ENCODE measurements at places on chromosomes 11 and 22.

DNA sequence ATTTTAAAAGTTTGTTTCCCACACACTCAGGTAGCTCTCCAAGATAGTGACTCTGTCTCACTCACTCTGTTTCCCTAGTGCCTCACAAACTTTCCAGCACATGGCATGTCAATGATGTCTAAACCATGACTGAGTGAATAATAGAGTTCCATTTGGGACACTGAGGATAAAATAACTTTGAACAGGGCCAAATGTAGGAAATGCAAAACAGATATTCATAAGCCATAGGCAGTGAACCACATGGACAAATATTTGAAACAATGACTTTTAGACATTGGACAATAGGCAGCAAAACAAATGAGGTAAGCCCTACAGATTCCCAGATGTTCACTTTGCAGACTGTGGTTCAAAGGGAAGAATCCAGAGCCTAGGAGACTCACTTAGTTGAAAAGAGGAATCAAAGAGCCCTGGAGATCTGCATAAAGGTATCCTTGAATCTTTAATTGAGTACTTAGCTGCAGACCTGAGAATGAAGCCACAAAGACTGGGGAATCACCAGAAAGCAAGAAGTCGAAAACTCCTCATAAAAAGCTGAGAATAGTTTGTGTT lies 173.3 kb downstream of the FAM76B start:
- DNase-seq, result no peak

DNA sequence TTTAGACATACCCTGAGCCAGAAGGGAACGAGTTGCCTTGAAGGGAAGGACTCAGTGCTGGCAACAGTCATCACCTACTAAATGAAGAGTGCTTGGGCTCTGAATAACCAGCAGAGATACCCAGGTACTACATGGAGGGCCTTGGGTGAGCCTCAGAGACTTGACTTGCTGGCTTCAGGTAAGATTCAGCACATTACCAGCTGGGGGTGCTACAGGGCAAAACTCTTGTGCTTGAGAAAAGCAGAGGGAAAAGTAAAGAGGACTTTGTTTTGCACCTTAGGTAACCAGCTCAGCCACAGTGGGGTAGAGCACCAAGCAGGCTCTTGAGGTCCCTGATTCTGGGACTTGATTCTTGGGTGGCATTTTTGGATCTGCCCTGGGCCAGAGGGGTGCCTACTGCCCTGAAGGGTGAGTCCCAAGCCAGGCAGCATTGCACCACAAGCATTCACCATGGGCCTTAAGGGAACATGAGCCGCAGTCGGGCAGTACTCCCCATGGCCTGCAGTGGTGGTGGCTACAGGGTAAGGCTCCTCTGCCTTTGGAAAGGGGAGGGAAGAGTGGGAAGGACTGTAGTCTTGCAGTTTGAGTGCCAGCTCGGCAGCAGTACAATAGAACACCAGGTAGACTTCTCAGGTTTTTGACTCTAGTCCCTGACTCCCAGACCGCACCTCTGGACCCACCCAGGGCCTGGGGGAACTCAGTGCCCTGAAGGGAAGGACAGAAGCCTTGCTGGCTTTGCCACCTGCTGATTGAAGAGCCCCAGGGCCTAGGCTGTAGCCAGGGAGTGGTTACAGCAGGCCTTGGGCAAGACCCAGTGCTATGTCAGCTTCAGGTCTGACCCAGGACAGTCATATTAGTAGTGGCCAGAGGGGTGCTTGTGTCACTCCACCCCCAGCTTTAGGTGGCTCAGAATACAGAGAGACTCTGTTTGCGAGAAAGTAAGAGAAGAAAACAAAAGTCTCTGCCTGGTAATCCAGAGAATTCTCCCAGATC lies 22.7 kb upstream of the PLEKHA7 start:
- DNase-seq, result no peak

DNA sequence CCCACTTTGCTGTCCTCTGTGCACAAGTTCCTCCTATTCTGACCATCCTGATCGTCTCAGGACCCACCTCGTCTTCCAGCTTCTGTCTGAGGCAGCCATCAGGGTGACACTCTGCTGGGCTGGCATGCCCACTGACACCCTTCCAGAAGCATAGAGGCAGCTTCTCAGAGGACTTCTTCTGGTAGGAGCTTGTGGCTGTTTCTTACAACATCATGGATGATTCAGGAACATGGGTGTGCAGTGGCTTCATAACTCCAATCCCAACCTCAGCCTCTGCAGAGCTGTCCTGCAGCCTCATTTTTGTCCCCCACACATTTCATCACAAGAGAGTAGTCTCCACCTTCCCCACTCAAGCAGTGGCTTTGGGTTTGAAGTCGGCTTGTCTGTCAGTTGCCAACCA lies 20.9 kb upstream of the CTR9 start:
- no peak for DNase-seq

DNA sequence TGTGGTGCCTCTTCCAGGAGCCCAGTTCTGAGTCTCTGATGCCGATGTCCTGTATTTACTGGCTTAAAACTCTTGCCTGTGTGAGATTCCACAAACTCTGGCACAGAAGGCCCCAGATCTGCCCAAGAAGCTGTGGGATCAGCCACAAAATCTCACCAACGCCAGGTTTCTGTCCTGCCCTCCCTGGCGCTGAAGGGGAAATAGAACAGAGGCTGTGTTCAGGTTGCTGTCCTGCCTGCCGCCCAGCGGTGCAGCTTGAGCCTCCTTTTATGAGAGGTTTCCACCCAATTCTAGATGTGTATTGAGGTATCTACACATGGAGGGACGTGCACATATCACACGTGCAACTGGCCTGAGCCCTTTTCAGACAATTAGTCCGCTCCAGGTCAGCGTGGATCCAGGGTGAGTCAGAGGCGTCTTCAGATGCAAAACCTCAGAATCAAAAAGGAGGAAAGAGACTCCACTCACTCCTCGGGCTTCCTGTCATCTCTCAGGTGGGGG lies 2.2 kb downstream of the TMEM80 start:
- no peak for DNase-seq

- no peak for DNase-seq
These were observed 8.4 kb downstream of the FXYD6 start for GRCh38 chr11:117868088-117868487.

- no peak for DNase-seq
These were observed 10.6 kb downstream of the SHANK2 start for GRCh38 chr11:71241721-71242259.
